ENCODE measurements at places on chromosomes 16 and 17.
A peak's percentile ranks its signal among the peaks of the same experiment; 100 is the strongest.

DNA sequence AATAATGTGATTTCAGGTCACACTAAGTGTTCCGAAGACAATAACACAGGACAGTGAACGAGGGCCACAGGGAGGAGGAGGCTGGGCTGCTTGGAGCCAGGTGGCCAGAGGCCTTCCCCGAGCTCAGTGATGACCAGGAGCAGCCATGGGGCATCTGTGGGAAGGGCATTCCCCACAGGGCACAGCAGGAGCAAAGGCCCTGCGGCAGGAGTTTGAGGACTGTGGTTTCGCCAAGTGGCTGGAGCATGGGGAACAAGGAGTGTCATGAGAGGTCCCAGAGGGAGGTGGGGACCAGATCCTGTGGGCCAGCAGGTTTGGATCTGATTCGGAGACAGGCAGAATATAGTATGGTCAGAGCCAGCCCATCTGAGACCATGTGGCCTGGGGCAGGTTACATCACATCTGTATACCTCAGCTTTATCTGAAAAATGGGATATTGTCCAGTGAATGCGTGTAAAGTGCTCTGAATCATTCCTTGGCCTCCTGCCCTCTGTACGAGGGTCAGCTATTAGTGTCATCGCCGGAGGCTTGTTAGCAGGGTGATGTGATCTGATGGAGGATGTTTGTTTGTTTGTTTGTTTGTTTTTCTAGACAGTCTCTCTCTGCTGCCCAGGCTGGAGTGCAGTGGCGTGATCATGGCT is 176.8 kb downstream of the KATNIP start:
- DNase-seq, result peak; percentile 15

- no peak for DNase-seq
Measured at GRCh38 chr16:56801762-56802161, 63.2 kb upstream of the SLC12A3 start.

GRCh38 chr16:15545544-15545943 is 97.4 kb downstream of the MARF1 start:
- no peak for DNase-seq

GRCh38 chr16:57147381-57148221 is 38.2 kb downstream of the PSME3IP1 start:
- DNase-seq, result peak; percentile 53

DNA sequence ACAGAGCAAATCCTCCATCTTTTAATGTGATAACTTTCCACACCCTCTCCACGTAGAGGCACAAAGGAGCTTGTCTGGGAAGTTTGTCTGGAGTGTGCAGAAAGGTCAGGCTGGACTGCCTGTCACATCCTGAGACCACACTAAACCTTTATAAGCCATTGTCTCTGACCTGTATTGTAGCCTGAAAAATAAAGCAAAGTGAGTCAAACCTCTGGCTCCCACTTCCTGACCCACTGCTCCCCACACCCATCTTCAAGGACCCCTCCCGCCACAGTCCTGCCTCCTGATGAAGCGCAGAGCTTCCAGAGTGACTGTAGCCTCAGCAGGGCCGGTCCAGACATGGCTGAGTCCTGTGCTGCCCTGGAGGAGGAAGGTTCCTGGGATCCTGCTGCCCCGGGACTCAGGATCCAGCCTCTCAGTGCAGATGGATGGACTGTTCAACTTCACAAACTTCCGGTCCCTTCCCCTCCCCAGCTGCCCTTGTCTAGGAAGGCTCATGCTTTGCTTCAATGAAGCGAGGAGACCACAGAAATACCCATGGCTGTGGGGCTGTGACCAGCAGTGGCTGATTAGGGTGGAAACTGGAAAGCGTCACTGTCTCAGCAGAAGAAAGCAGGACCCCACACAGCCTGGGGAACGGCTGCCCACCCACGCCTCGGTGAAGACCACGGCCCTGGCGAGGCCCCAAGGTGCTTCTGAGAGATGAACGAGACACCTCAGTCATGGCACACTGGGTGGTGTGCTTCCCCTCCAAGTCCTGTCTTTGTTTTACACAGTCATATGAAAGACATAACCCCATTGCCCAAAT is 30.9 kb upstream of the CLEC18B start:
- no peak for DNase-seq

DNA sequence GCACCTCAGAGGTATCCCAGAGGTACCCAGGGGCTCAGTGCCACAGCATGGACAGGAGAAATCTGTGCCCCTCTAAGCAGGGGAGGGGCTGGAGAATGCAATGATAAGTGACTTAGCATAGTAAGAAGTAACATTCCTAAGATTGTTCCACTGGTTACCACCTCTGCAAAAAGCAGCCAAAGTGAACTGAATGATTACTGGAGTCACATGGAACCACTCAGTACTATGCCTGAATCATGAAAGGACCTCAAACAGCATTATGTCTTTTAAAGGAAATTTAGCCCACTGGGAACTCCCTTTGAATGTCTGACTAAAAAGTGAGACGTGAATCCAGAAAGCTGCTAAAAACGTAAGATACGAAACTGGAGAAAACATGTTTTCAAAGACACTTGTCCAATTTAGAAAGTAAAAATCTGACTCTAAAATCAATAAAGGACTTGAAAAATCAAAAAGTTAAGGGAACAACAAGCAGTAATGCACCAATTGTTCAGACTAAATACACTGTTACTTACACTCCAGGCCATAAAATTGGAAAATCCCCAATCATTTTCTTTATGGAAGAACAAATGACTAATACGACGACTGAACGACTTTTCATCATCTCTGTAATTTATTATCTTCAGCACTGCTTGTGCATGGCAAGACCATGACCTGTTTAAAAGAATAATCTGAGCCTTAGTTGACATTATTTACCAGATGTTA is 38.6 kb downstream of the LITAFD start:
- DNase-seq, result no peak

GRCh38 chr16:47363761-47364160 is 97.1 kb downstream of the ITFG1 start:
- DNase-seq, result no peak

Measured in AG09319 (cell line).